ENCODE measurements at places on chromosomes 7 and 10. TPM values are rescaled to one million over a fixed set of nuclear protein-coding genes. Genes with fewer than 3 reads are reported as not detected.

TRPV6 gene
- 50.9 TPM for total RNA-seq

LIPJ gene
- total RNA-seq = 0.17 TPM

CHST3 gene
- 4.0 TPM for total RNA-seq

NXPH1 gene
- total RNA-seq = not detected

NKX1-2 gene
- total RNA-seq = not detected

DNA sequence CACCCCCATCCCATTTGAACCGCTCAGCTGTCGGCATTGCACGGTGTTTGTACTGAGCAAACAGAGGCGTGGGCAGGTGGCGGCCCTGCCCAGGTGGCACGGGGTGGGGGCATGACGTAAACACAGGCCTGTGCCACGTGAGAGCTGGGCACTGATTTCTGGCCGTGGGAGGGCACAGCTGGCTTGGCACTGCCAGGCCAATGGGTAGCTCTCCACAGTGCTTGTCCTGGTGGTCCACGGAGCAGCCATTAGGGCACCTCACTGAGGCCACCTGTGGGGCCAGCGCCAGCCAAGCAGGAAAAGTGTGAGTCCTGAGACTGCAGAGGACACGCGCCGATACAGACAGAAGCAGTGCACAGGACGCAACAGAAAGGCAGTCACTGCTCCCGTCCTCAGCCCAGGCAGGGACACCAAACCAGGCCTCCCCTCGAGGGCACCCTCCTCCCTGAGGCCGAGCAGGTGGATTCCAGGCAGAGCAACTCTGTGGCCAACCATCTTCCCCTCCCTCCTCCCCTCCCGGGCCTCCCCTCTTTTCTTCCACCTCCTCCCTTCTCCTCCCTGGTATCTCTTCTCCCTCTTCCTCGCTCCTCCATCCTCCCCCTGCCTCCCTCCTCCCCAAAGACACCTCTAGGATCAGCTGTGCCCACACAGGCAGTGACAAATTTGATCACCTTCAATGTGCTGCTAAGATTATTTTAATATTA lies 258.7 kb downstream of the ELFN1 start:
- DNase-seq = peak; percentile 91

SFTPA1 gene
- 1.4 TPM for total RNA-seq

UBTD1 gene
- 6.0 TPM for total RNA-seq

MACC1 gene
- total RNA-seq = 9.3 TPM

ALDH18A1 gene
- total RNA-seq = 53.9 TPM

DNA sequence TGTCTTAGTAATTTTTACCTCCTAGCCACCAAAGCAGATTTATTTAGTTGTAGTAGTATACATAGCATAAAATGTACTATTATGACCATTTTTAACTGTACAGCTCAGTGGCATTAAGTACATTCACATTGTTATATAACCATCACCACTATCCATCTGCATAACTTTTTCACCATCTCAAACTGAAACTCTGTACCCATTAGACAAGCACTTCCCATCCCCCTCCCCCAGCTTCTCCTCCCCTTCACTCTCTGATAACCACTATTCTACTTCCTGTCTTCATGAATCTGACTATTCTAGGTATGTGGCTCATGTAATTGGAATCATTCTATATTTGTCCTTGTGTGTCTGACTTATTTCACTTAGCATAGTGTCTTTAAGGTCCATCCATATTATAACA lies 71.9 kb downstream of the MRPL32 start:
- no peak for DNase-seq

GRCh38 chr7:69761290-69761922 lies 163.1 kb downstream of the AUTS2 start:
- no peak for DNase-seq

DNA sequence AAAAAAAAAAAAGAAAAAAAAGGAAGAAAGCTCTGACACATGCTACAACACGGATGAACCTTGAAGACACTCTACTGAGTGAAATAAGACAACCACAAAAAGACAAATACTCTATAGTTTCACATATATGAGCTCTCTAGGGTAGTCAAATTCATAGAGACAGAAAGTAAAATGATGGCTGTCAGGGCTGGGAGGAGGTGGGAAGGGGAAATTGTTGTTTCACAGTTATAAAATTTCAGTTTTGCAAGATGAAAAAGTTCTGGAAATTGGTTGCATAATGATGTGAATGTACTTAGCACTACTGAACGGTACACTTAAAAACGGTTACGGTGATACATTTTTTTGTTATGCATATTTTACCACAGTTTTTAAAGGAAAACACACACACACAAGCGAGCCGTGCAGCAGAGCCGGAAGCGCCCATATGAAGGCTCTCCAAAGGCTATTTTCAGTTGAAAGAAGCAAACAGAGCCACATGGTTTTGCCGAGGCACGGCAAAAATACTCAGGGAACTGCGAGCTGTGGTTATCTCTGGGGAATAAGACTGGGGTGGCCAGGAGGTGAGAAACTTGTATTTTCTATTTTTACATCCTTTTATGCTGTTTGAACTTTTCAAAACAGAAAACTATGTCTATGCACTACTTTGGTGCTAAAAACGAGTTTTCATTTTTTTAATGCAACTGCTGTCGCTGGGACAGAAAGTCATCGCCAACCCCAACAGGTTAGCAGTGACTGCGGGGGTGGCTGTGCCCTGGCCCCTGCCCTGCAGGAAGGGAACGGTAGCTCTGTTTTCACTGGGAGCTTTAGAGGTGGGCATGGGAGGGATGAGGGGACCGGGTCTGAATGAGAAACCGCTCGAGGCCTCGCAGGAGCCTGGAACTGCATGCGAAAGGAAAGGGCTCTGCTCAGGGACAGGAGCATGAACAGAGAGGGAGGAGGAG lies 132.9 kb downstream of the OAT start:
- peak; percentile 12 for DNase-seq

TSPAN12 gene
- 10.0 TPM for total RNA-seq

GRCh38 chr10:99393683-99394082 lies 36.7 kb downstream of the GOT1 start:
- DNase-seq = no peak

DNA sequence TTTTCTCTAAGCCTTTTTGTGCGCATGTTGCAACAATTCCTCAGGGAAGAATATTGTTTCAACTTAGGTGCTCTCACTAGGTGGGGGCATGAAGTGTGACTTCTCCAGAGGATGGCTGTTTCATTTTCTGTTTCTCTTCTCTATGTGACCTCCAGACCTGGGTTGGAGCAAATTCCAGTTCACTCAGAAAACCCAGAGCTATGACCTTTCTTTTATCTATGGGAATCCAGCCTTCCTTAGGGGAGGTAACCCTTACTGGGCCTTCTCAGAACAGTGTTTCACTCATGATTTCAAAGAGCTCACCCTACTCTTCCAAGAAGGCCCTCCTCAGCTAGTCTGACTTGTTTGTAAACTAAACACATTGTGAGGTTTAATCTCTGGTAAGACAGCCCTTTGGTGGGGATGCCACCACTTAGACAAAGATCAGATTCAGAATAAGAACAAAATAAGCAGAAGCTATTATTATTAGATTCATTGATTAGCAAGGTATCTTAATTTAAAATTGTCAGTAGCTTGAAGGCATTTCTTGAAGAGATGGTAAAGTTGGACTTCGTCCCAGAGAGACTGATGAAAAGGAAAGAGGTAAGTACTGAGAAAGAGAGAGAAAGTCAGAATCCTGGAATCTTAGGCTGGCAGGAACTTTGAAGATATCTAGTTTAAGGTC lies 16.6 kb upstream of the TAS2R60 start:
- no peak for DNase-seq

DNA sequence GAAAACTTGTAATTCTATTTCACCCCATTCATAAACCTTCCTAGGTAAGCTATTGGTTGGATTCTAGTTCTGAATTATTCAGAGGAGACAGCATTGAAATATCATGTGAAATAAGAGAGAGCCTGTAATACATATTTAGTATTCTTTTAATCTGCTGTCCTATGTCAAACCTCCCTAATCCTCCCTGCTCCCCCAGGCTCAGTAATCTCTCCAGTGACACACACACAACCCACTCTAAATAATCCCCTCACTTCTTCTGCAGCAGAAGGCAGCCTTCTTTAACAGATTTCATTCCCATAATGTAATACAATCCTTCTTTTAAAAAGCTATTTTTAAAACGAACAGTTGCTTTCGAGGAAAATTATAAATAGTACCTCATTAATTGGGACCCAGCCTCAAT lies 639.7 kb upstream of the AUTS2 start:
- no peak for DNase-seq

- no peak for DNase-seq
Measured at GRCh38 chr10:11335167-11335652, 276.2 kb downstream of the USP6NL start.

MYL10 gene
- not detected for total RNA-seq

GRCh38 chr7:117006907-117007684 lies 53.8 kb downstream of the ST7 start:
- no peak for DNase-seq

DNA sequence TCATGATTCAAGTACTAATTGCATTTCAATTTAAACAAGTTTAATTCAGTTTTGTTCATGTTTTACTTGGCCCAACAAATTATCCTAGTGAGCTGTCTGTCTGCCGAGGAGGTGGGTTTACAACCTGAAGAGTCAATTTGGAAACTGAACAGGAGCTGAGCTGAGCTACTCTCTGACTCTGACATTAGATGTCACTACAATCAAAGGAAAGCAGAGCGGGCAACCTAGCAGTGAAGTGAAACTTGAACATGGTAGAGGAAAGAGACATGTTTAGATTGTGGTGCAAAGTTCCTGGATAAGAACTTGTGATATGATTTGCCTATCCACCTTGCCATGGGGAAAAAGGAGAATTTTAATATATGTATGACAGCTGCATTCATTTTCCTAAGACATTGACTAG lies 9.6 kb upstream of the AGR3 start:
- DNase-seq = peak; percentile 28

DNA sequence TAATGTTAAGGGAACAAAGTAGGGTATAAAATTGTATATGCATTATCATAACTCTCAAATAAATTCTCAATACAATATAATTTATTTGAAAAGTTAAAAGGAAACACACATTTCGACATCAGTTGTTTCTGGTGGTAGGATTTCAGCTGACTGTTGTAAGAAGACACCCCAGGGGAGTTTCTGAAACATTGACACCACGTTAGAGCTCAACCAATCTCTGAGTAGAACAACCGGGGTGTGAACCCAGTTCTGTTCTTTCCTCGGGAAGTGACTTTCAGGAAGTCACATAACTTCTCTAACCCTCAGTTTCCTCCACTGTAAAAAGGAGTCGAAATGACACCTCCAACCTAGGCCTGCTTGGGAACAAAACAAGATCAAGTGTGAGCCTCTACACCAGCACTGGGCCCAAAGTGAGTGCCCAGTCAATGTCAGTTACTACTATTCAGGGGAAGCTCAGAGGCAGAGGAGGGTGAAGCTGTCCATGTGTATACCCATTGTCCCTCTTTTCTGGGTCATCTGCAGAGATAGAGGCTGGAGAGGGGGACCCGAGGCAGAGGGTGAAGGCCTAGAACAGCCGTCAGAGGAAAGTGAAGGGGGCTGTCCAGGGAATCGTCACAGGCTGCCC lies 67.1 kb downstream of the AOAH start:
- DNase-seq = no peak

SUN3 gene
- total RNA-seq = not detected

HTRA1 gene
- 83.0 TPM for total RNA-seq

DNA sequence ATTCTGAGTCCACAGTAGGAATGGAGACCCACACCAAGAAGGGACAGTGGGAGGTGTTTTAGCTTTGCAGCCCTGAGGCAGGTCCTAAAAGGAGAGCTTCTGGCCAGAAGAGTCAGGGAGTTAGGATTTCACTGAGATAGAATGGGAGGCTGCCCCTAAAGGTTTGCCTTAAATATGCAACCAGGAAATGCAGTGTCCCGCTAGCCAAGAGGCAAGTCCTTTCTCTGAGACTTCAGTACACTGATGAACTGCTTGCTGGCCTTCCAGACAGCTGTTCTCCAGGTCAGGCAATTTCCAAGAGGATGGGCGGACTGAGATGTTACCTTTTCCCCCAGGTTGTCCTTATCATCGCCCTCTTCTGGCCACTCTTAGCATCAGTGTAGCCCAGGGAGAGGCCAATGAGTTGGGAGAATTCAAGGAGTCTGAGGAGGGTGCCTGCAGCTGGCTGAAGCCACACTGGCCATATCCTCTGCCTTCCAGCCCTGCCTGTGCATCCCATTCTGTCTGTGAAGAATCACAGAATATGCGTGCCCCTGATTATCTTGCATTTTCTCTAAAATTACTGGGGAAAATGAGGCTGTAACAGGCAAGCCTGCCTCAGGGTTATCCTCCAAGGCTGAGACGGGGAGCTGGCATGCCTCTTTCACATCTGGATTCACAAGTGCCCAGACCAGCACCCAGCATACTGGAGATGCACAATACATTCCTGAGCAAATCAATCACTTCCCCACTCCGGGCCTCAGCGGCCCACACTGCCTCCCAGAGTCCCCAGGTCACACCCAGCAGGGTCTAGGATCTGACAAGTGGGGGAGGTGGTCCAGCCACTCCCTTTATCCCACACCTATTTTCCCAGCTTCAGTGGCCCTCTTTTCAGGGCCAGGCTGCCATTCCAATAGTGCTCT lies 2.4 kb downstream of the TLL2 start:
- DNase-seq = peak; percentile 34

COL17A1 gene
- 0.18 TPM for total RNA-seq

CTNNA3 gene
- 0.32 TPM for total RNA-seq

DNA sequence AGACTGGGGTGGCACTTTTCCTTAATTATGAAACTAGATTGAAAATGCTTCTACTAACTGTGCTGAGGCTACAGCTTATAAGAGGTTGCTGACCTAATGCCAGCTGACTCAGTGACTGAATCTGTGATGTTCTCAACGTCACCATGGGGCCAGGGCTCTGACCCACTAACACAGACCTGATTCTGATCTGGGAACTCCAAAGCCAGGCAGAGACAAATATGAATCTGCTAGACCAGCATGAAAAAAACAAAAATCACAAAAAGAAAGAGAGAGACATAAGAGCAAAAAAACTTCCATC lies 16.1 kb downstream of the USP6NL start:
- no peak for DNase-seq

- DNase-seq = no peak
Measured at GRCh38 chr10:49114718-49115014, 656 bp downstream of the VSTM4 start.

DNA sequence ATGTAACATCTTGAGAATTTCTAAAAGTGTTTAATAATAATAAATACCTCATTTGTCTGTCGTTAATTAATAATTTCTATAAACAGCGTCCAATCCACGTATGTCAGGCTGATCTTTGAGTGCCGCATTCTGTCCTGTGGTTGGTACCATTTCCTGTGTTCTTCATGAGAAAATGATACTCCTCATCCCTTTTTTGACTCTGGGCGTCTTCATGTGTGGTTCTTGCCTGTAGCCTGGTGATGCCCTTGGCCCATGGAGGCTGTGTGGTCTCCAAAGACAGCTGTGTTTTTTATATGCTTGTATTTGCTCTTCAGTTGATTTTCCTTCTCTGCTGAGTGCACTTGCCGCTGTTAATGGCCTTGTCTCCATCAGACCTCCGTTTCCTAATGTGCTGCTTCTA lies 31.5 kb downstream of the GLRX3 start:
- no peak for DNase-seq

DNA sequence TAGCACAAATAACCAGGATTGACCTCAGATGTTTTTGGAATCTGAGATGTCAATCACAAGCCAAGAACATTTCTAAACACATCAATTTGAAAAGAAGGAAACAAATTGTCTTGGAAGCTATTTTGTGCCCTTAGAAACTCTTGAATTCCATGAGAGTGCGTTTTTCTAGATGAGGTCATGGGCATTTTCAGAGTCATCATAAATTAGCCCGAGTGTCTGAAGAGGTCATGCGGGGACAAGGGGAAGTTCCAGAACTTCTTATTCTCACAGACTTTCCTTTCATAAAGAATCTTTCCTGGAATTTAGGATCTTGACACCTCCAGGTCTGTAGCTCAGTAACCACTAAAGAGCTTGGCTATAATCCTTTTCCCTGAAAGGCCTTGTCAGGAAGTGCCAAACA lies 28.2 kb downstream of the IL2RA start:
- DNase-seq = no peak
